Suppressor macrophage (primary cell): ENCODE measurements at places on chromosomes 16 and 17.

DNA sequence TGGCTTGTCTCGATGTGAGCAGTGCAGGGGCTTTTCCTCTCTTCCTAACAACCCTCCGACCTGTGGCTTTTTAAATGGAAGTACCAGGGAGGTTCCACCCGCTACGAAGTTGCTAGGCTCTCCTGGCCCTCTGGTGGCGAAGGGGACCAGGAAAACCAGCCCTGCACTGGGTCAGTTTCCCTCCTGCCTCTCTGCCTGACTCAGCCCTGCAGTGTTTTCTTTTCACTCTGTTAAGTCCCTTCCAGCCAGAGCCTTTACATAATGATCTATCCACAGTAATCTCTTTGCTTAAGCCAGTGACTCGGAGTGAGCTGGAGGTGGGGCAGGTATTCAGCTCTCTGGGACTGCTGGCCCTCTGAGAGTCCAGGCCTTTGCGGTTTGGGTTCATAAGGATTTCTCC lies 331.3 kb upstream of the EEF2KMT start:
- DNase-seq, result no peak

DNA sequence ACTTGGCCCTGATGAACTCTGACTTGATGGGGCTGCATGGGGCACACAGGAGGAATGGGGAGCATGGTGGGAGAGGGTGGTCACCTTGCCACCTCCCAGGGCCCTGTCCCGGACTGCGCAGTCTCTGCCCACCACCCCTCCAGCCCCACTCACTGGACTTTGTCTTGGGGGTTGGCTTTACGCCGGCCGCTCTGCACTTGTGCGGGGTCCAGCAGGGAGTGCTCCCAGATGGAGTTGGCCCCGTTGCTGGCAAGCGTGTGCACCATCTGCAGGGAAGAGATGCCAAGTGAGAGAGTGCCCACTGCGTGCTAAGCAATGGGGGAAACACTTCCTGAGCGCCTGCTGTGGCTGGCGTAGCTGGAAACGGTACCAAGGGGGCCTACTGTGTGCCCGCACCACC lies 6.7 kb downstream of the GIT1 start:
- no peak for DNase-seq

- no peak for DNase-seq
Observed at GRCh38 chr16:64975821-64976220, 146.0 kb downstream of the CDH11 start.

DNA sequence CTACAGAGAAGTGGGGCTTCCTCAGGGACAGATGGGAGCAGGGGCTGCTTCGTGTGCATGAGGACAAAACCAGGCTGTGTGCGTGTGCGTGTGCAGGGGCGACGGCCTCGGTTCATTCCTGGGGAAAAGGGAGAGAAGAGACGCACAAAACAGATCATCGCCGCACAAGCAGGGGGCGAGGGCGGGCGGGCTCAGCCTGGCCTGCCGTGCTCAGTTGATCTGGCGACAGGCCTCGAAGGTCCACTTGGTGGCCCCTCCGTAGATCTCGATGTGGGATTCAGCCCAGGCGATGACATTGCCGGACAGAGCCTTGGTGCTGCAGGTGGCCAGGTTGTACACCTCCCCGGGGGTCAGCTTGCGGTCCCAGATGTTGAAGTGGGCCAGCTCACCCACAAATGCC lies 5.8 kb downstream of the NPTX1 start:
- DNase-seq, result no peak

DNA sequence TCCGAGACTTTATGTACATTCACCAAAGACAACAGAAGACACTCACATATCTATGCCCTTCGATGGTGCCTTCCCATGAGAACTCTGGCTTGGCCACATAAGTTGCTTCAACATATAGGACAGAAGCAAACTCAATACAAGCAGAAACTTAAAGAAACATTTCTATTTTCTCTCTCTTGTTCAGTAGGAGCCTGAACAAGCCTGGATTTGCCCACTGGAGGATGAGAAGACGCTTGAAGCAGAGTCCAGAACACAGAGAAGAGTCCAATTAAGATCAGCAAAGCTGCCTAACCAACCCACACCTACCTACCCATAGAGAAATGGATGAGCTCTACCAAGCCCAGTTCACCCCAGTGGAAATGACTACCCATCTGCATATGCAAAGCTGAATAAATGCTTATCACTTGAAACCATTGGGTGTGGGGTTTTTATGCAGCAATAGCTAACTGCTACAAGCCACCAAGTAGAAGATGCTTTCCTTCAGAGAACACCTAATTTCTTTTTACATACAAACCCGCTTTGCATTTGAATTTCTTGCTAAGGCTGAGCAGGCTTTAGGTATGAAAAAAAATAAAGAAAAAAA lies 337.9 kb upstream of the DYNLRB2 start:
- no peak for DNase-seq

GRCh38 chr16:4051591-4051990 lies 64.7 kb downstream of the ADCY9 start:
- no peak for DNase-seq

DNA sequence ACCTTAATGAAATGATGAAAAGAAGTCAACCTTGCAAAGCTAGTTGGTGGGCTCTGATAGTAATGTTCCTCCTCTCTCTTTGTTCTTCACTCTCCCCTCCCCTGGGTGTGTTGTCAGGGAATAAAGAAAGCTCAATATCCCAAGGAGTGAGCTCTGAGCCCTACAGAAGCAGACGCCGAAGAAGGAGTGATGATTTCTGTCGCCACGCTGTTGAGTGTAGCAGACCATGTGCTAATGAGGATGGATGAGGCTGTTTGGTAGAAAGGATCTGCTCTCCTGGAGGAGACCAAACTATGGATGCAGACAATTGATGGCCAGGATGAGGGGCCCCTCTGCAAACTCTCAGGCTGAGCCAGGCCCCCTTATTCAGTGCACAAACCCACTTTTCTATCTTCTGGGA lies 140.0 kb upstream of the DNAH9 start:
- no peak for DNase-seq

DNA sequence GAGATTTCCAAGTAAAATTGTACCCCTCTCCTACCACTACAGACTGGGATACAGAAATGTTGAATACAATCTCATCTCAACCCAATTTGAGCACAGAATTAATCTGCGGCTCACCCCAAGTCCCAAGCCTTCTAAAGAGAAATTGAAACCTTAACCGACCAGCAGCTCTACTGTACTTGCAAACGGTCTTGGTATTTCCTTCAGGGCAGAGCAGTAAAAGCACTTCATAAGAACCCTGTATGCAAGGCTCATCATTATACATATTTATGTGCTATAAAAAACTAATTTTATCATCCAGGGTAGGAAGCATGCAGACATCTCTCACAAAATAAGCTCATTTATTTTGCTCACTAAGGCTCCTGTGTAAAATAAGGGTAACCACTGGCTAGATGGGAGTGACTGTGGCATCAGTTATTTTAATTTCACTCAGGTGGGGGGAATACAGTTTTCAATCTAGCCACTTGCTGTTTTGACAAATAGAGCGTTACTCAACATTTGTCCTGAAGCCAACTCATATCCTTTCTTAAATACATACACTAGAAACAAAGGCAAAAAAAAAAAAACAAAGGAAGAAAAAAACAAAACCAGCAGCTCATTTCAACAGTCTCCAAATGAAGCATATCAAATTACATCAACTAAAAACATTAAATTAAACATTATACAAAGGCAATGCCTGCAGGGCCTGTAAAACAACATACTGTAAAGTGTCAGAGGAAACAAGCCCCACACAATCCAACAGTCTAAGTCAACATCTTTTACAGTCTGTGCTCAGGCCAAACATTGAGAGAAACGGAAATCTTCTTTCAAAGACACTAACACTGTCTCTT lies 65.0 kb downstream of the PARN start:
- no peak for DNase-seq

- no peak for DNase-seq
Observed at GRCh38 chr17:78973792-78974520, 5.8 kb downstream of the LGALS3BP start.

GRCh38 chr16:57950382-57950781 lies 20.5 kb downstream of the CNGB1 start:
- no peak for DNase-seq

GRCh38 chr16:50665128-50665878 lies 15.8 kb downstream of the SNX20 start:
- peak; percentile 93 for DNase-seq

- DNase-seq, result no peak
Observed at GRCh38 chr16:85087899-85088569, 24.2 kb downstream of the CIBAR2 start.

GRCh38 chr17:29138971-29139691 lies 41.1 kb downstream of the MYO18A start:
- DNase-seq, result peak; percentile 73

GRCh38 chr16:22381392-22381791 lies 7.0 kb upstream of the CDR2 start:
- DNase-seq, result no peak

DNA sequence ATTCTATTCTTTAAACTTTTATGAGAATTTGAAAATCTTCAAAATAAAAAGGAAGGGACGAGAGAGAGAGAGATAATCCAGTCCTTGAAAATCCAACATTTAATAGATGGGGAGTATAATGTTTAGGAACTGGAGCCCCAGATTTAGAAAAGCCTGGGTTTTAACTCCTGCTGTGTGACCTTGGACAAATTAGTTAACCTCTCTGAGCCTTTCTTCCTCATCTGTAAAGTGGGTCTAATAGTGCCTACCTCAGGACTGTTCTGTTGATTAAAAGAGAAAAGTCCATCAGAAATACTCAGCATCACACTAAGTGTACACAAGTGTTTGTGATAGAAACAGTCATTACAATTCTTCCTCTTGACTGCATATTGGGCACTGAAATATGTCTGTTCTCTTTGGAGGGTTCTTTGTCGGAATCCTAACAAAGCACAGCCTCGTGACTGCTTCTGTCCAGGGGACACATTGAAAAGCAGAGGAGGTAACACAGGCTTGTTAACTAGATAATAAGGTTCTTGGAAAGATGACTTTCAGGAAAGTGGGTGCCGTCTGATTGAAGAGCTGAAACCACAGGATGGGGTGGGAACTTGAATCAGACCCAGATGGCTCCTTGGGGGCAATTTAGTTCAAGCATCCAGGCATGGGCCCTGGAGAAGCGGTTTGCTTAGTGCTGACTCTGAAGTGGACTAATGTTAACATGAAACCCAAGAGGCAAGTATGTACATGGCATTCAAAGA lies 128.2 kb downstream of the CLEC16A start:
- DNase-seq, result no peak

DNA sequence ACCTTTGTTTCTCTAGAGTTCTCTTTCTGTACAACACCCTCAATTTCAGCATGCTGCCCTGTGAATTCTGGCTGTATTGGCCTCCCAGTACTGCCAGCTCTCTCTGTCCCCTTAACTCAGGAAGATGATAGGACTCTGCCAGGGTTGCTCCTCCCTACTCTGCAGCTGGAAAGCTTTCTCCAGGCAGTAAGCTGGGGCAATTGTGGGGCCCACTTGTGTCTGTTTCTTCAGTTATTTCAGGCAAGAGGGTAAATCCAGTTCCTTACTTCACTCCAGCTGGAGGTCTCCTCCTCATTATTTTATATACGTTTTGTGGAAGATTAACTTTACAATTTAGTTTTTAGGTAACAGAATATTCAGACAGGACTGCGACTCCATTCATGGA lies 9.9 kb downstream of the C17orf100 start:
- no peak for DNase-seq

DNA sequence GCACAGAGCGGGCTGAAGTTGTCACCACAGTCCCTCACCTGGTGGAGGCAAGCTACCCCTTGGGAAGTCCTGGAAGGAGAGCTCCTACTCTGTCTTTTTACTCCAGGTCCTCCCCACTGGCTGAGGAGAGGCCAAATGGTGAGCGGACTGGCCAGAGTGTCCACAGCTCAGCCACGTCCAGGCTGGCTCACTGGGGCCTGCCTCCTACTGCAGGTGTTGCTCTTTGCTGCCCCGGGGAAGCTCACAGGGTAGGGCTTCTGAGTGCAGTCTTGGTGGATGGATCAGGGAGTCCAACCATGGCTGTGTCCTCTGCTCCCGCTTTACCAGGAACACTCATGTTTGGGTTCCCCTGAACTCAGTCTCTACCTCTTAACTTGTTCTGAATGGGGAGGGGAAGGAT lies 2.7 kb downstream of the B9D1 start:
- no peak for DNase-seq

DNA sequence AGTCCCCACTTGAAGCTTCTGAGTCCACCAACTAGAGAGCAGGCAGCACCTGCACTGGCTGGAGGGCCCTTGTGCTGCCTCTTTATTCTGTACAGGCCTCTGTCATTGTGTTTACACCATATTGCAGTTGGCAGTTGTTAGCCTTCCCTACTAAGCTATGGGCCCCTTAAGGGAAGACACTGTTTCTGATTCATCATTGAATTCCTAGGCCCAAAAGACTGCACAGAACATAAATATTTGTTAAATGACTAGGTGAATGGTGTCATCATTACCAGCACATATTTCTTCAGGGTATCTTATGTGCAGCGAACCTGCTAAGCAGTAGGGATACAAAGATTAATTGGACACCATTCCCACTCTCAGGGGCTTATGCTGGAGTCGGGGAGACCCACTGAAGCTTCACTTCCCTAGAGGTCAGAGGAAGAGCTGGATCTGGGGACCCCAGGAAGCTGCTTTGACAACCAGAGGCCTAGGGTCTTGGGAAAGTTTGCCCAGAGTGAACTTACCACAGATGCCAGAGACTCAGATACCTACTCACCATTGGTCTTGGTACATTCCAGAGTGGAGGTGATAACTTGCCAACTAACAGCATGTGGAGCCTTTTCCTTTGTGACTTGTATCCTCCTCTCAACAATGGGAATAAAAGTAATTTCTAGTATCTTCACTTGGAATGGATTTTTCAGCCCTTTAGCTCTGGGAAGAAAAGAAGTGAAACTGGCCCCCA lies 28.7 kb upstream of the DDX52 start:
- no peak for DNase-seq

DNA sequence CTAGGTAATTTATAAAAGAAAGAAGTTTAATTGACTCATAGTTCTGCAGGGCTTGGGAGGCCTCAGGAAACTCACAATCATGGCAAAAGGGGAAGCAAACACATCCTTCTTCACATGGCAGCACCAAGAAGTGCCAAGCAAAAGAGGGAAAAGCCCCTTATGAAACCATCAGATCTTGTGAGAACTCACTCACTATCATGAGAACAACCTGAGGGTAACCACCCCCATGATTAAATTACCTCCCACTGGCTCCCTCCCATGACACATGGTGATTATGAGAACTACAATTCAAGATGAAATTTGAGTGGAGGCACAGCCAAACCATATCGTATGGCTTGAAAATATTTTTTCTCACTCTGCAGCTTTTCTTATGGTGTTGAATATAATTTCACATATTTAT lies 151.7 kb downstream of the ANKFN1 start:
- peak; percentile 58 for DNase-seq

- peak; percentile 20 for DNase-seq
Observed at GRCh38 chr16:70520612-70521297, 2.6 kb downstream of the COG4 start.

GRCh38 chr17:79654350-79654959 lies 43.6 kb upstream of the RBFOX3 start:
- no peak for DNase-seq

DNA sequence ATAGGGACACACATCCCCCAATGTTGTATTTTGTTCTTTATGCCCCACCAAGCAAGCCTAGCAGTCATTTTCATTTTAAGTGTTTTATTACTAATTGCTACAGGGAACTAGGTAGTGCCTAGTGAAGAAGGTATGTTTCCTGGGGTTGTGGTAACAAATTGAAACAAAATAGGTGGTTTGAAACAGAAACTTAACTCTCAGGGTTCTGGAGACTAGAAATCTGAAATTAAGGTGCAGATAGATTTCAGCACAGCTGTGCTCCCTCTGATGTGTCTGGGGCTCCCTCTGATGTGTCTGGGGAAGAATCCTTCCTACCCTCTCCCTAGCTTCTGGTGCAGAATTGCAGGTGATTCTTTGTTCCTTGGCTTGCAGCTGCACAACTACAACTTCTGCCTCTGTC lies 390.1 kb downstream of the ZFHX3 start:
- DNase-seq, result no peak

GRCh38 chr17:69733171-69734012 lies 318.9 kb downstream of the MAP2K6 start:
- no peak for DNase-seq
